ENCODE measurements at places on chromosomes 12 and 14.

- ATAC-seq: peak; percentile 70
Measured at GRCh38 chr14:69658664-69659261, 47.4 kb downstream of the SUSD6 start.

- ATAC-seq: no peak
Measured at GRCh38 chr12:114744691-114745090, 60.7 kb upstream of the TBX3 start.

DNA sequence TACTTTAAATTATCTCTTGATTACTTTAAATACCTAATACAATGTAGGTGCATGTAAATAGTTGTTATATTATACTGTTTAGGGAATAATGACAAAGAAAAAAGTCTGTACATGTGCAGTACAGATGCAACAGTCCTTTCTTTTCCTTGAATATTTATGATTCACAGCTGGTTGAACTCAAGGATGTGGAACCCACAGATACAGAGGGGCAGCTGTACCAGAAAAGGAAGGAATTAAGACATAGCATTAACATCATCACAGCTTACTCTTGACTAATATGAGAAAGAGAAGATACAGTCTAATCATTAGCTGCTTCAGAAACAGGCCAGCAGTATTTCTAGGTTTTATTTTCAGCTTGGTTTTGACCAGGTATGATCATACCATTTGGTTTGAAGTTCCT, 34.7 kb upstream of the AP4S1 start:
- no peak for ATAC-seq

DNA sequence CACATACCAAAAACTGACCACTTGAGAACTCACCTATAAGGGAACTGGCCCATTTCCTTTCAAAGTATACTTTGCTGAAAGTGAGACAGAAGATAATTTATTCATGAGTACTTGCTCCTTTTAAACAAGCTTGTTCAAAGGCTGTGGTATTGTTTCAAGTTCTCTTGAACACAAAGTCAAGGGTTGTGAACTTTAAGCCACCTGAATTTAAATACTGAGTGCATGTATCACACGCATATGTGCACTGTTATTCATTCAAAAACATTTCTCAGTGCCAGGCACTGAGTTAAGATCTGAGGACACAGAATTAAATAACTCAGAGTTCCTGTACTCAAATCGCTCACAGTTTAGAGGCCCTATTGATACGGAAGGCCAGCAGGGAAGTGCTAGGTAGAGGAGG, 19.1 kb upstream of the LDHB start:
- ATAC-seq: peak; percentile 77

DNA sequence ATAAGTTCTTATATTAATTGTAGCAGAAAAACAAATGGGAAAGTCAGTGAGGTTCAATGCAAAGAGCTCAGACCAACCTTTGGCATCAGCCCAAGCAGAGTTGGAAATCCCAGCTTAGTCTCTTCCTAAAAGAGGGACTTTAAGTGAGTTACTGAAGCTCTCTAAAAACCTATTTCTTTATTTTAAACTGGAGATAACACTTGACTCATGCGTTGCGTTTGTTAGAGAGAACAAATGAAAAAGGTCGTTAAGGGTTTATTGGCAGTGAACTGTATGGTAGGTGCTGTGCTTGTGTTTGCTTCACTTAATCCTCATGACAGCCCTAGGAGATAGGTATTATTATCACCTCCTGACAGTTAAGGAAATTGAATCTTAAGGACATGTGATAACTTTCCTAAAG, 396.5 kb downstream of the RAD51B start:
- ATAC-seq: no peak

- peak; percentile 76 for ATAC-seq
Measured at GRCh38 chr12:26623136-26623535, 209.9 kb downstream of the ITPR2 start.

- no peak for ATAC-seq
Measured at GRCh38 chr12:33670284-33670683, 230.7 kb upstream of the SYT10 start.

- no peak for ATAC-seq
Measured at GRCh38 chr14:73262427-73263183, 25.3 kb downstream of the PAPLN start.

GRCh38 chr14:59292921-59293534, 104.6 kb downstream of the DAAM1 start:
- no peak for ATAC-seq

DNA sequence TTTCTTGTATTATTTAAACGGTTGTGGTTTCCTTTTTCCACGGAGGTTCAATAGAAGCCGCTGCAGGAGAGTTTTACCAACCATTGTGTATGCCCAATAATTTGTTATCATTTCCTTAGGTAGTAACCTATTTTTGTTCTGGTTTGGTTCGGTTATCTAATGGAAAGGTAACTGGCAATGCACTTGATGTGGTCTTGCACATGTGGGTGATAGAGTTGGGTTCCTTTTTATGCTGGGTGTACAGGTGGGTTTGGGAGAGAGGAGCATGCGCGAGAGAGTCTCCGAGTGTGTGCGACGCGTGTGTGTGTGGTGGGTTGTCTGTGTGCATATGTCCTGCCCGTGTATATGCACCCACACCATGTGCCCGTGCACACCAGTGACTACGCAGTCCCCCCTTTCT, 102.7 kb upstream of the FKBP4 start:
- peak; percentile 4 for ATAC-seq

GRCh38 chr12:3761116-3761735, 8.3 kb upstream of the CRACR2A start:
- no peak for ATAC-seq

GRCh38 chr14:53062856-53063255, 90.3 kb downstream of the DDHD1 start:
- no peak for ATAC-seq

GRCh38 chr12:57749061-57749460, 3.0 kb downstream of the CDK4 start:
- ATAC-seq: no peak

- ATAC-seq: no peak
Measured at GRCh38 chr12:2431810-2432209, 363.0 kb upstream of the FKBP4 start.

GRCh38 chr12:71626098-71626497, 37.5 kb downstream of the ZFC3H1 start:
- ATAC-seq: no peak

GRCh38 chr12:104624529-104624928, 167.8 kb downstream of the CHST11 start:
- no peak for ATAC-seq

DNA sequence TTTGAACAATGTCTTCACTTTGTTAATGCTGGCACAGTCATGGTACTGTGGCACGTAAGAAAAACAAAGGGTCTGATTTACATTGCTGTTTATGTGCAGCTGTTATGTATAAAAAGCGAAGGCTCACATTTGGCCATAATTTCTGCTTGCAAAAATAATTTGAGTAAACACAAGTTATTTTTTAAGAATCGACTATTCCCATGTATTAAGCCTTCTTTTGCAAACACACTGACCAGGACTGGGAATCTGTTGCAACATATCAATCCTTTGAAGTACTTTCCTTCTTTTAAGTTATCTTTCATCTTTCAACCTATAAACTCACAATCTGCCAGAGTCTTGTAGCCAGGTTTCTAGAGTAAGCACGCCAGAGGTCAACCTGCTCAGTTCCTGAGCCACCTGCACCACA, 145.4 kb upstream of the BMP4 start:
- ATAC-seq: no peak

- peak; percentile 27 for ATAC-seq
Measured at GRCh38 chr12:123984903-123985302, 11.9 kb downstream of the ZNF664 start.

DNA sequence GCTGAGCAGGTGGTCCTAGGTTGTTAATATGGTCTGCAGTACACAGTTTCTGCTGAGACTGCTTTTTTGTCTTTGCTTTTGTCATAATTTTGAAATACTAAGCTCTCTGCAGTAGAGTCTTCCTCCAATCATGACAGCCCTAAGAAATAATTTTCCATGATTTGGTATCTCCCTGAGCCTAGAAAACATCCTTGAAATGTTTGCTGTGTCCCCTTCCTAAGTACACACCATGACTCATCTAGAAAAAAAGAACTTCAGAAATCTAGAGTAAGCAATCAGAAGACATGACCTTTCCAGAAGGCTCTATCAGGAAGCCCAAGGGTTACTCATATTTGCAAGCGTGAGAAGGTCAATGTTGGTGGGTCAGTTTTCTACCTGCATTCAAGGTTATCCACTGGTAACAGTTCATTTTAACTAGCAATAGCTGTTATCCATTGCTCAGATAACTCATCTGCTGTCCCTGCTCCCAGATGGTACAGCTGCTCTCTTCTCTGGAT, 16.4 kb downstream of the DAD1 start:
- ATAC-seq: no peak

DNA sequence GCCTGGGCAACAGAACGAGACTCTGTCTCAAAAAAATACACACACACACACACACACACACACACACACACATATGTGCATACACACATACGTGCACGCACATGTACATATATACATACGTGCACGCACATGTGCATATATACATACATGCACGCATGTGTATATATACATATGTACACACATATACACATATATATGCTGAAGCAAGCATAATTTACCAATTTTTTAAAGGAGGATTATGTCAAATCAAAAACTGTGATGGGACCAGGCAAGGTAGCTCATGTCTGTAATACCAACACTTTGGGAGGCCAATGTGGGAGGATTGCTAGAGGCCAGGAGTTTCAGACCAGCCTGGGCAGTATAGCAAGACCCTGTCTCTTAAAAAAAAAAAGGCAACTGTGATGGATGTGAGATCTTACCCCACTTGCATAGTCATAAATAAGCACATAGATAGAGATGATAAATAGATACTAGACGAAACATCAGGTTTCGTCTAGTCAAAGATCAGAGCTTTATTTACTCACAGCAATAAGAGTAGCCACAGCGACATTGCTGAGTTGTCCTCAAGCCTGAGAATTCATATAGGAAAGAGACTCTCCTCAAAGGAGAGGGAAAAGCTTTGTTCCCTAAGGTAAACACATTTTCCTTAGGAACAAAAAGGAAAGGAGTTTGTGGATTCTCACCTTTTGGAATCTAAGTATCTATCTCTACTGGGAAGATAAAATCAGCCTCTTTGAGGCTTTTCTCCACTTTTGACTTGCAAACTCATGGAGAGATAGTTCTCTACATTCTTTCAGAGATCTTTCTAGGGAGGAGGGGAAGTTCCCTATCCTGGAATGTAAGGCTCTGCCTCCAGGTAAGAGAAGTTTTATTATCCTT, 74.7 kb upstream of the AMN1 start:
- peak; percentile 57 for ATAC-seq

GRCh38 chr12:84856156-84856900, 56.3 kb downstream of the SLC6A15 start:
- no peak for ATAC-seq

GRCh38 chr12:98106031-98106683, 409.2 kb upstream of the TMPO start:
- no peak for ATAC-seq

GRCh38 chr12:114213055-114213581, 192.8 kb downstream of the TBX5 start:
- no peak for ATAC-seq
